Activated naive CD4-positive, alpha-beta T cell treated with anti-CD3 and anti-CD28 coated beads for 36 hours (primary cell): ENCODE measurements at places on chromosomes 5 and 9.

- no peak for DNase-seq
Observed at GRCh38 chr5:31417512-31417911, 114.4 kb downstream of the DROSHA start.

DNA sequence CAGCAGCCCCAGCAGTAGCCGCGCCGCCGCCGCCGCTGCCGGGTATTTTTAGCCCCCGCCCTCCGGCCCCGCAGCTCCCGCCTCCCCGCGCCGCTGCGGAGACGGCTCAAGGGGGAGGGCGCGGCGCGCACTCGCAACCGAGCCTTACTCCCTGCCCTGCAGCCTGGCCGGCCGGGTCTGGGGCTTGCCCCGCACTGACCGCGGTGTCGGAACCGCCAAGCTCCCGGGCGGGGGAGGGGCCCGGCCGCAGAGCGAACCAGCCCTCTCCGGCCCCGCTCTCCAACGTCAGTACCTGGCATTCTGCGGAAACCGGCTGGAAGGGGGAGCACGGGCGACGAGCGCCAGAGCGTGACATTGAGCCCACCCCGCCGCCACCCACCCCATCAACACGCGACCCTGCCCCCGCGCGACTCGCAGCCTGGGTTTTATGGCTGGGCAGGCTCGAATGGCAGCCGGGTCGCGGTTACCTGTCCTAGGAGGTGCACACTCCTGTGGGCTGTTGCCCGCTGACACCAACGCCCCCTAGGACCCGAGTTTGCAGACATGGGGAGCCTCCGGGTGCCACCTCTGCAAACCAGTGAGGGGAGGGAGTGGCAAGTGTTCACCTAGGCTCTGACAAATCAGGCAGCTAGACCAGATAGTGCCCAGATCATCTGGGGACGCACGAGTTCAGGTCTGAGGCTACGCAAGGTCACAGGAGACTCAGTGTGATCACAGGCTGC lies at the start of gene ACSL6:
Gene ACSL6, minus strand, starts transcription at position 37 of the 722 bp plus-strand sequence. CDS start 105 bp downstream, outside the sequence.
- DNase-seq = peak; percentile 49

DNA sequence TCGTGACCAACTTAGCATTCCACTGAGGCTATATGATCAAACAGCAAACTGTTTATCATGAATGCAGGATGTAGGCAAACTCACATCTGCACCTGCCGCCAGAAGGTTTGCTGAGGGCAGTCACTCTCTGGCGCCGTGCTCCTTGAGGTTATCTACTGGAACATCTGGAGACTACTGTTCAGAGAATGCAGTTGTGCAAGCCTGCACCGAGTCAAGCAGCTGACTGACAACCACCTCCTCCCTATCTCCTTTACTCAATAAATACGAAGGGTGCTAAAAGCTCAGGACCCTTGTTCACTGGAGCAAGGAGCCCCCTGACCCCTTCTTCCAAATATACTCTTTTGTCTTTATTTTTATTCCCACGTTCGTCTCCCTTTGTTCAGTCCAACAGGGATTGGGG lies 27.1 kb downstream of the CCDC125 start:
- DNase-seq = no peak

DNA sequence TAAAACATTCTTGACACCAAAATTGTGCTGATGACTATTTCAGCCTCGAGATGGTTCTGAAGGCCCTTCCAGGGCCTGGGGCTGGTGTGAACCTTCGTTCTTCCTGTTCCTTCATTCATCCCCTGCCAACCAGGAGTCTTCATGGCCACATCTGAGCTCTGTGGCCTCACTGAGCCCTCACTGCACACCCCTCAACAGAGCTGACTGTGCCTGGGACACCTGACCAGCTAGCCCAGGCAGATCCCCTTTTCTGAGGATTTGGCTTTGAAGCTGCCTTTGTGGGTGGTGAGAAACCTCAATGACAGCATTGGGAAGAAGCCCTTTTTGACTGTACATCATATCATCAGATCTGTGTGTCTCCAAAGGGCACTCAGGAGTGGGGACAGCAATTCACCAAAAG lies 13.8 kb downstream of the AK8 start:
- DNase-seq = no peak

- peak; percentile 29 for DNase-seq
Observed at GRCh38 chr9:137534256-137535119, 15.7 kb downstream of the PNPLA7 start.

DNA sequence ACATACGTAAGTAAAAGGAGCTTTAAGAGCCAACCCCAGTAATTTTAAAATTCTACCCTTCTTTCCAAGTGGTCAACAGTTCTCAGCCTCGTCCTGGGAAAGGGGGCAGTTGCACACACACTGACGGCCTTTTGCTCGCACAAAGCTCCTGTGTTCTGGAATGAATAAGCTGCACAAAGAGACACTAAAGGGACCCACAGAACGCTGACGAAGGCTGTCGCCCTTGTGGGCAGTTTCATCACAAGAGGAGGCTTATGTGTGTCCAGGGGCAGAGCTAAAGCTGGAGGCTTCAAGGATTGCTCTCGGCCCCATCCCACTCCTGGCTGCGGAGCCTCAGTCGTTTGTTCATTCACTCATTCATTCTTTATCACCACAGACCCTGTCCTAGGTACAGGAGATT lies 67.0 kb upstream of the NEK6 start:
- DNase-seq = no peak

GRCh38 chr5:101425339-101425859 lies 522.3 kb upstream of the ST8SIA4 start:
- no peak for DNase-seq

DNA sequence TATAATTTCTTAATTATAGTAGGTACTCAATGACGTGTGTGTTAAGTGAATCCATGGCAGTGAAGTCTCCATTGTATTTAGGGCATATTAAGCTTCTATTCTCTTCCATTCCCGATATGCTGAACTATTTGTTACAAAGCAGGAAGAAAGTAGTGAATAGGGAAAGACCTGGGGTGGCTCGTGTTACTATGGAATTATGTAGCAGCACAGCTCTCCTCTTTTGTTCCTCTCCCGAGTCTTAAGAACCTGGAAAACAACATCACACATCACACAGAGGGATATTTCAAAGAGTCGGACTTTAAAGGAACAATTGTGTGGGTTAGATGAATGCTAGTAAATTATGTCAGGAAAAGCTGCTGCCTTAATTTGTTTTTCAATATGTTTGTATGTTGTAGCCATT lies 131.8 kb downstream of the PCSK5 start:
- no peak for DNase-seq

GRCh38 chr5:66142417-66142816 lies 1.7 kb upstream of the SREK1 start:
- no peak for DNase-seq
